ENCODE measurements at places on chromosomes 2 and 18. TPM values are rescaled to one million over a fixed set of nuclear protein-coding genes. Genes with fewer than 3 reads are reported as not detected.

DNA sequence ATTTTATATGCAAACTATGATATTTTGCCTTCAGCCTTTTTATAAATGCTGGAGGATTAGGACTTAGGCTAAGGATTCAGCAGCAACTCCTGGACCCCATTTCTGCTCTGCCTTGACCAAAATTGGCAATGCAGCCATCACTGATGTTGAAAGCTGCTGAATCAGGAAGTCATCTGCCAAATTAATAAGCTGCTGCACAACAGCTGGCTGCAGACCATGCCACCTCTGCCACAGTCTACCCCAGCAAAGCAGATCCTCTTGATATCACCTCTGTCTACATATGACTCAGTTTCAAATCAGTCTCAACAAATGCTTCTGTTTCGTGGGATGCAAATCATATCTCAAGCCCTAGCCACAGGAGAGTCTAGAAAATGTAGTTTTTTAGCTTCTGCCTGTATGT, 7.1 kb upstream of the SOS1 start:
- H3K27ac ChIP-seq: no peak overlapping the region
- H3K4me3 ChIP-seq: no peak overlapping the region
- peaks cover 1% of the 10 kb centered on the region for H3K4me1 ChIP-seq
- H3K27me3 ChIP-seq: no peaks in the 10 kb centered on the region
- DNase-seq: no peak
- no peaks in the 10 kb centered on the region for H3K36me3 ChIP-seq

Gene FAM98A
- 39.7 TPM for total RNA-seq

DNA sequence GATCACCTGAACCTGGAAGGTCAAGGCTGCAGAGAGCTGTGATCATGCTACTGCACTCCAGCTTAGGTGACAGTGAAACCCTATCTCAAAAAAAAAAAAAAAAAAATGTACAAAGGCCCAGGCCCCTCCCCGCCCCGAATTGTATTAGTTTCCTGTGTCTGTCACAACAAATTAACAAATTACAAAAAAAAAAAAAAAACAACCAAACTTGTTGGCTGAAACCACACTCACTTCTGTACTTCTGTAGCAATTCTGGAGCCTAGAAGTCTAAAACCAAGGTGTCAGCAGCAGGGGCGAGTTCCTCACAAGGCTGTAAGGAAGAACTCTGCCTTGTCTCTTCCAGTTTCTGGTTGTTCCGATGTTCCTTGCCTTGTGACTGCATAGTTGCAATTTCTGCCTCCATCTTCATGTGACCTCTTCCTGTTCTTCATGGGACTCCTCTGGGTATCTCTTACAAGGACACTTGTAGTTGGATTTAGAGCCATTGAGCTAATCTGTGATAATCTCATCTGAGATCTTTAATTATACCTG, 100.8 kb upstream of the ZSWIM2 start:
- no peaks in the 10 kb centered on the region for H3K27me3 ChIP-seq
- peak; percentile 62 for DNase-seq
- H3K4me3 ChIP-seq: no peak overlapping the region
- H3K27ac ChIP-seq: no peak overlapping the region
- H3K4me1 ChIP-seq: peaks cover 2% of the 10 kb centered on the region

Gene FN1
- total RNA-seq: 4,393 TPM

Measured in aorta (tissue), 5 donors.